ENCODE measurements at places on chromosomes 12 and 14.
A peak's percentile ranks its signal among the peaks of the same experiment; 100 is the strongest.

DNA sequence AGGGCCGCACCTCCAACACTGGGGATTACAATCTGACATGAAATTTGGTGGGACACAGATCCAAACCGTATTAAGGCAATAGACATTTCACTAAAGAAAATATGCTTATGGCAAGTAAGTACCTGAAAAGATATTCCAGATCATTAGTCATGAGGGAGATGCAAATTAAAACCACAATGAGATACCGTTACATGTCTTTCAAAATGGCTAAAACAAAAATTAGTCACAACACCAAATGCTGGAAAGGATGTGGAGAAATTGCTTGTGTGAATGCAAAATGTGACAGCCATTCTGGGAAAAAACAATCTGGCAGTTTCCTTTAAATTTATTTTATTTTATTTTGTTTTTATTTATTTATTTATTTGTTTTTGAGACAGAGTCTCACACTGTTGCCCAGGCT lies 82.3 kb upstream of the PTGDR start:
- no peak for DNase-seq

- peak; percentile 55 for DNase-seq
Observed at GRCh38 chr12:116222358-116222757, 55.1 kb downstream of the MED13L start.

- no peak for DNase-seq
Observed at GRCh38 chr12:48191096-48191495, 7.7 kb downstream of the CCDC184 start.

DNA sequence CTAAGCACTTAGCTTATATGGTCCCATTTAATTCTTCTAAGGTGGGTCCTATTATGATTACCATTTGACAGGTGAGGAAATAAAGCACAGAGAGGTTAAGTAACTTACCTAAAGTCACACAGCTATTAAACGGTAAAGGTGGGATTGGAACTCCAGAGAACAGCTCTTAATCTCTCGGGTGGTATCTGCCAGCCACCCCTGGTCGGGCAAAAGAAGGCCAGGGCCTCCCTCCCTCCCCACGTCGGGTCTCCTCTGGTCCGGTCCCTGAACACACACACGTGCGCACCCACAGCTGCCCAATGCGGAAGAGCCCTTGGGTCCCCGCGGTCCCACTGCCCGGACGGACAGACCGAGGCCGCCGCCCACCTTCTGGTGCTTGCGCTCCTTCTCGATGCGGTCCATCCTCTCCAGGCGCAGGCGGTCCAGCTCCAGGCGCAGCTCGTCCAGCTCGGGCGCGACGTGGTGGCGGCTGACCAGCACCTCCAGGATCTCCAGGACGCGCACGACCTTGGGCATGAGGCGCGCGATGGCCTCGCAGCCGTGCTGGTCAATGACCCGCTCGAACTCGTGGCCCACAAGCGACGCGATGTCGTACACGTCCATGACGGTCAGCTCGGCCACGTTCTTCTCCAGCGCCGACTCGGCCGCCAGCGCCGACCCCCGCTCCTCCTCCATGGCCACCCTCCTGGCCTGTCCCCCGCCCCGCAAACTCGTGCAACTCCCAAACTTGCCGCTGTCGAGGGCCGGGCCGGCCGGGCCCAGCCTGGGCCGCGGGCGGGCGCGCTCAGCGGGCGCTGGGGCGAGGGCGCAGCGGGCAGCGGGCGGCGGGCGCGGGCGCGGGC lies 490 bp downstream of the RILPL1 start:
- peak; percentile 51 for DNase-seq

DNA sequence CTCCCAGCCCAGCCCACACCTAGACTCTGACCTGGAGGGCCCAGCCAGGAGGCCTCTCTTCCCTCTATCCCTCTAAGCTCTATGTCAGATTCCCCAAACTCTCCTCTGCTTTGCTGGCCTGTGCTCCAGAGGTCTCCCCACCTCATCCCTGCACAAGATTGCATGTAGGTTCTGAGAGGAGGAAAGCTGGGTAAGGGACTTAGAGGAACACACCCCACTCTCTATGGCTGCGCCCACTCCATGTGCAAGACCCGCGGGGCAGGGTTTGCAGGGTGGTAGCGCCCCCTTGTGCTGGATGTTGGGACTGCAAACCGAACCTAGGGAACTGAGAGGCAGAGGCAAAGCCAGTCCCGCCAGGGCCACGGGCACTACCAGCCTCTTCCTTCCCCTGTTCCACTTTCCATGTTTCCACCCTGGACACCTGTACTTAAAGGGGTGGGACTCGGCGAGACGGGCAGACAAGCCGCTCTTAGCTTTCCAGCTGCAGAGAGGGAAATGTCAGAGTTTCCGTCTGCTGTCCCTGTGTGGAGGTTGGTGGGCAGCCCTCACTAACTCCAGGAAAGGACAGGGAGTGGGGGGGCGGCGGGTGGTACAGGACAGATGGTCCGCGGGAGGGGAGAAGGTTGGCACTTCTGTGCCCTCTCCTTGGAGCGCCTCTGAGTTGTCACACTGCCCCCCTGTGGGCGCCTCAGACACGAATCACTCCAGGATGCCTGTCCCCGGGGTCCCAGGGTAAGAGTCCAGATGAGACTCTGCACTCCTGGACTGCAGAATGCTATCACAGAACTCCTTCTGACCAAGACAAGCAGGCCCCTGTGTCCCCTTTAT lies 16.8 kb downstream of the MMP14 start:
- peak; percentile 94 for DNase-seq

- DNase-seq, result no peak
Observed at GRCh38 chr14:102538602-102539543, 29.3 kb upstream of the ANKRD9 start.

DNA sequence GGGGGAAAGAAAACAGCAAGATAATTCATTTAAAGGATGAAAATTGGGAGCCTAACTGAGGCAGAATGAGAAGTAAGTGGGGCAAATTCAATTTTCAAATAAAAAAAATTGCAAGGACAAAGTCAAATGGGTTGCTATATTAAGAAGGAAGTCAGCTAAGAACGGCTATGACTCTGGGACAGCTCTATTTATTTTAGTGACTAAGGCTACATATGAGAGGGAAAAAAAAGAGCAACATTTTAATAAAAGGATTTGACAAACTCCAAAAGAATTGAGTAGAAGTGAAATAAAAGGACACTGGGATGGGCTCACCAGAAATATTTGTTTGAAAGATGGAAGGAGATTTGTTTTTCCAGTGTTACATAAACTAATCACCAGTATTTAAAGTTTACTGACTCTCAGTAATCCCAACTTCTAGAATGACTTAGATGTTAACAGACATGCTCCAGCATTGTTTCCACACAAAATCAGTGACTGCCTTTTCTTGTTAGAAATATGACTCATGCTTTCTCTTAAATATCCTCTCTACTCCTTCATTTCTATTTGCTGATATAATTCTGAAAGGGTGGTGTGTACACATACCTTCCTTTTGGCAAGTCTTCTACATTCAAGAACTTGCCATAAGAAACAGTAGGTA lies 198.5 kb downstream of the SLC25A21 start:
- DNase-seq, result no peak

DNA sequence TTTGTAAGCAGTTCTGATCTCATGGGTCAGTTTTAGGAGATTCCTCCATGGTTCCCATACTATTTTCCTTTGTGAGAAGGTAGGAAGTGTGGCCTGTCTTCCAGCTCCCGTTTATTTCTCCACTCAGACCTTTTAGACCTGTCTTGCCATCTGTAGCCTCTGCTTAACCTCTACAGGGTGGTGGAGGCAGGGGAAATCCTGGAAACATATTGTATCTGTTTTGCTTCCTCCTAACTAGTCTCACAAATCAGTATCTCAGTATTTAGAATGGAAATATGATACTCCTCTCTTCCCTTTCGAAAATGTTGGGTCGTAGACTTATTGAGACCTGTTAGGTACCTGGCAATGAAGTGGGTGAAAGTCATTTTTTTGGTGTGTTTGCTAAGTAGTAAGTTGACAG lies 399.4 kb upstream of the RGS6 start:
- DNase-seq, result no peak

- DNase-seq, result no peak
Observed at GRCh38 chr14:100045642-100046344, 19.4 kb upstream of the EVL start.

DNA sequence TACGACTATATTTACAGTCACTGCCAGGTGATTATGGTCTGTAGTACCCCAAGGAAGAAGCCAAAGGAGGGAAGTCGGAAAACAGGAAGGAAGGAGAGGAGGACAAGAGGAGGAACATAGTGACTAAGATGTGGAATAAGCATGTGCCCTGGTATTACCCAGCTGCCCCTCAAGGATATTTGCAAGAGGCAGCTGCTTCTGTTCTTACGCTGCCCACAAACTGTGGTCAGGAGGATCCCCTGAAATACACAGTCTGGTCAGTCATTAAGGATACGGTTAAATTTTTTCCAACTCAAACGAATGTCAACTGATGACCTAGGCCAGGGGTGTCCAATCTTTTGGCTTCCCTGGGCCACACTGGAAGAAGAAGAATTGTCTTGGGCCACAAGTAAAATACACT lies 126.5 kb downstream of the CMAS start:
- no peak for DNase-seq

GRCh38 chr12:88314706-88315105 lies 172.6 kb downstream of the TMTC3 start:
- no peak for DNase-seq

DNA sequence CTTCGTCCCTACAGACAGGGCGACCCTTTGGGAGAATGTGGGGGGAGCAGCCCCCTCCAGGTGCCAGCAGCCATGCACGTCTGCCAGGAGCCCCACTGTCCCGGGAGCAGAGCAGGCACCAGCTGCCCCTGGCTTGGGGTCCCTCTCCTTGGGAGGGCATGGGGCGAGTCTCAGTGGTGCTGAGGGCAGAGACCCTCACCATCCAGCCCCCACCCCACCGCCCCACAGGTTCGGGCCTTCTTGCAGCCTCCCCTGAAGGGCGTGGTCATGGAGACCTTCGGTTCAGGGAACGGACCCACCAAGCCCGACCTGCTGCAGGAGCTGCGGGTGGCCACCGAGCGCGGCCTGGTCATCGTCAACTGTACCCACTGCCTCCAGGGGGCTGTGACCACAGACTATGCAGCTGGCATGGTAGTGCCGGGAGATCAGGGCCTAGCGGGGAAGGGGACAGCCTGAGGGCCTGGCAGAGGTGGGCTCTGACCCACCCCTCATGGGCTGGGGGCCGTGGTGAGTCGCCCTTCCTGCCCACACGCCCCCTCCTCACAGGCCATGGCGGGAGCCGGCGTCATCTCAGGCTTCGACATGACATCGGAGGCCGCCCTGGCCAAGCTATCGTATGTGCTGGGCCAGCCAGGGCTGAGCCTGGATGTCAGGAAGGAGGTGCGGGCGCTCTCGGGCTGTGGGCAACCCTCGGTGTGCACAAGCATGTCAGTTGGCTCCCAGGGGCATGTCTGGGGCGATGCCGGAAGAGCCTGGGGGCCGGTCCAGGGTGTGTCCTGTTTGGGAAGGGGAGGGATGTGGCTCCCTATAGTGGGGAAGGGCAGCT lies 18.8 kb downstream of the ASPG start:
- no peak for DNase-seq

DNA sequence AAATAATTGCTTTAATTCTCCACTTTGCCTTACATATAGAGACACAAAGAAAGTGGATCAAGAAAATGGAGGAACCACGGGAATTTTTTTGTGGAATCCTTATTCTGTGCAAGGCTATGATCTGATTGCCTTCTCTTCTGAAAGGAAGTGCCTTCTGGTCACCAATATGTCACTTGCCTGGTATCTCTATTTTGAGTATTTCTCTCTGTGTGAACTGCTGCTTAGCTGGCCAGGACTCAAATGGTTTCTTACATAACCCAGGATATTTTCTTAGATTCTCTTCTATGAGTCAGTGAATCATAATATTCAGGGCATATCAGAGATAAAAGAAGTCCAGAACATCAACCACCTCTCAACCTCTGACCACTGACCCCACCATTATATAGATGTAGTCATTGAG lies 156.1 kb downstream of the DIO2 start:
- DNase-seq, result no peak

Measured in stimulated activated CD4-positive, alpha-beta T cell treated with anti-CD3 and anti-CD28 coated beads, Interleukin-15, amount 100 ng/mL, for 24 hours (primary cell).